HepG2 (cell line): ENCODE measurements at places on chromosomes 7 and 10.

DNA sequence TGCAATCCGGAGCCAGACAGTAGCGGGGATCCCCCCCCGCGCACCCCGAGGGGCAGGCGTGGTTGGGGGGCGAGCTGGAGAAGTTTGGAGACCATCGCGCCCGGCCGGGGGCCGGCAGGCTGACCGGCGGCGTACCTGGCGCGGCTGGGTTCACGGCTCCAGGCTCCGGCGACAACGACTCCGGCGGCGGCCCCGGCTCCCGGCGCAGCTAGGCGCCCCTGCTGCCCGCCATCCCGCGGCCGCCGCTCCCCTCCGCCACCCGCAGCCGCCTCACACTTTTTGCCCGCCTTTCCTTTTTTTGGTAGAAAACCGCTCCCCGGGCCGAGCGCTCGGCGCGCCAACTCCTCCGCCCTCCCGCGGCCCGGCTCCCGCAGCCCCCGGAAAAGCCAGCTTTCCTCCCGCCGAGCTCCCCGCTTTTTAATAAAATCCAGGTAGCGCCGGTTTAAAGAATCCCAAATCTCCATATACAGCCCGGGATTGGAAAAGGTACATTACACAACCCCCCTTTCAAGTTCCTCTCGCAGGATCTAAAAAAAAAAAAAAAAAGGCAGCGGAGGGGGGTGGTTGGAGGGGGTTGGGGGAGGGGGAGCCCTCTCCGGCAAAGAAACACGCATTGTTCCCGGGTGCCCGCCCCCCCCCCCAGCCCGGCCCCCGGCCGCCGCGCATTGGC is at the start of gene TNRC18:
Gene TNRC18, minus strand, starts transcription at position 529 of the 670 bp plus-strand sequence. CDS start 2,588 bp downstream, outside the sequence.
- DNase-seq = no peak

- DNase-seq = no peak
Measured at GRCh38 chr7:128814499-128814898, 15.7 kb upstream of the FLNC start.

DNA sequence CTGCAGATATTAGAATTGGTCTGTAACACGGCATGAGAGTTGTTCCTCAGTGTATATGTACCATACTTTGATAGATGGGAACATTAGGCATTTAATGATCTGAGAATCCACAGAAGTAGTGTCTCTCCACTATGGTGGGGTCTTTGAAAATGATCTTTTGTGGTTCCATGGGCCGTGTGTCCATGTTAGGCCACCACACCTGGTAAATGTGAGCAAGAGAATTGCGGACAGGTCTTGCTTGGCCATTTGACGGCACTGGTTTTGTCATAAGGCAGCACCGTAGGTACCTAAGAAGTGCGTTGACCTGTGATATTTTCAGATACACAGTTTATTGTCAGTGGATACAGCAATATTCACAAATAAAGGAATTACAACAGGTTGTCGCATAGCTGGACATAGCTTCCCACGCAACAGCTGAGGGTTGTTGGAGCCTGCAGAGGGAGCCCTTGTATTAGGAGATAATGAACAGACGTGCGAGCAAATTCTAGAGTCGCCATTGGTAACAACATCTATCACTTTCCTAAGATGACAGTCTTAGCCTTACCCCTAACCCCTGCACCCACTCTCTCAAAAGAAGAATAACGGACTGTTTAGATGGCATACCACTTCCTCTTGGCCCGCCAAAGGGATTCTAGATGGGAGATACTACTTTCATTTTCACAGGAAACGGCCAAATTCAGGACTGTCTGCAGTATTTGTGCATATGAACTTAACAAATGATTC is 111.4 kb downstream of the COL28A1 start:
- DNase-seq = peak; percentile 58

- no peak for DNase-seq
Measured at GRCh38 chr10:97533888-97534287, 35.2 kb downstream of the UBTD1 start.

- DNase-seq = no peak
Measured at GRCh38 chr7:44269943-44270493, 55.4 kb downstream of the CAMK2B start.

- no peak for DNase-seq
Measured at GRCh38 chr7:28245123-28245878, 64.7 kb upstream of the JAZF1 start.

DNA sequence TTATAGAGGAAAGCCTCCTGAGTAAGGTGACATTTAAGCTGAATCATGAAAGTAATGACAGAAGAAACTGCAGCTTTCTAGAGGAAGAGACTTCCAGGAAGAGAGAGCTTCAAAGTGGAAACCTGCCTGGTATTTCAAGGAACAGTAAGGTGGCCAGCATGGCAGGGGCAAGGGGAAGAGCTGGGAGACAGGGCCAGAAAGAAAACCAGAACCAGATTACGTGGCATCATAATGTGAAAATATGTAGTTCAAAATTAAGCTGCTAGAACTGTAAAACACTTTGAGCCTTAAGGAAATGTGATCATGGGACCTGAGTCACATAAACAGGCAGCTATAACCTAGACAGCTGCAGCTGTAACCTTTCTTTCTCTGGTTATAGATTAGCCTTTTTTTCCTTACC is 238.0 kb upstream of the FOXK1 start:
- no peak for DNase-seq

GRCh38 chr10:51389415-51390321 is 309.7 kb downstream of the CSTF2T start:
- peak; percentile 32 for DNase-seq

GRCh38 chr10:97522071-97522470 is 23.3 kb downstream of the UBTD1 start:
- no peak for DNase-seq

DNA sequence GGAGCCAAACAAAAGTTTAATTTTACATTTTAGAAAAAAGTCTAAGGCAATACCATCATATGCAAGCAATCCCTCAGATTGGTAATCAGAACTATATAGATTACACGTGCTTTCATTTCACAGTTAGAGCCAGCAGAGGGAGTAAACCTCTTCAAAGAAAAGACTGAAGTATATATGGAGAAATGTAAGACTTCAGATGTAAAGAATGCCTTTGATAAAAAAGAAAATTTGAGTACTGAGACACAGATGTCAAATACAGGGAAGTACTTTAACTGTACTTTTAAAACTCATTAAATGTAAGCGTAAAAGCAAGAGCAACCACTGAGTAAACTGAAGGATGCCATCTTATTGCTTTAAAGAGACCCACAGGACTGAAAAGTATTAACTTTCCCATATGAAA is 101.4 kb upstream of the FAM133B start:
- DNase-seq = peak; percentile 68

DNA sequence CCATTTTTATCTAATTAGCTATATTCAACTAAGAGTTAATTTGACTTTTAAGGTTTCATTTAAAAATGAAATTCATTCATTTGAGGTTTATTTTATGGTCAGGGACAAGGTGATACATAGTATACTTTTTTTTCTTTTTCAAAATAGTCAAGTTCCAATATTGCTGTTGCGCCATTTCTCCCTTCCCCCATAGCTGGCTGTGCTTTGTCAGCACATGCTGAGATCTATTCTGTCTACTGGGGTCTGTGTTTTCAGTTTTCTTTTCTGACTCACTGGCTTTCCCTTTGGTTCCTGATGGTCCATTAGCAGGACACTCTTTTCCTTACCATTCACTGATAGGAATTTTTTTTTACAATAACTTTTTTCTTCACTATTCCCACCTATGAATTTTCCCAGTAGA is 336.4 kb upstream of the TMEM229A start:
- no peak for DNase-seq

DNA sequence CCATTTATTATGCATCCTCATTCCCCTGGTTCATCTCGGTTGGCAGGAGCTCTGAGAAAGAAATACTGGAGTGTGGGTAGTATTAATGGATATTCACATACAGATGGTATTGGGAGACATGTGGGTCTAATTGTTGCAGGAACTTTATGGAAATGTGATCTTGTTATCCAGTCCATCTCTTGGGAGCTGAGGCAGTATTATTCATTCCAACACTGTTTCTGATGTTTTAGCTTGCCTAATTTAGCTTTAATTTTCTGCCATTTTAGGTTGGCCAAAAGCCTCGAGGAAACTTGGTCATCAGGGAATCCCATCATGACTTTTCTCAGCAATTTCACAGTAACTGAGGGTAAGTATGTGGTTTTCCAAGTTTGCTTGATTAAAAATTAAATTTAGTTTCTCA is 125.7 kb downstream of the ABCA13 start:
- no peak for DNase-seq

DNA sequence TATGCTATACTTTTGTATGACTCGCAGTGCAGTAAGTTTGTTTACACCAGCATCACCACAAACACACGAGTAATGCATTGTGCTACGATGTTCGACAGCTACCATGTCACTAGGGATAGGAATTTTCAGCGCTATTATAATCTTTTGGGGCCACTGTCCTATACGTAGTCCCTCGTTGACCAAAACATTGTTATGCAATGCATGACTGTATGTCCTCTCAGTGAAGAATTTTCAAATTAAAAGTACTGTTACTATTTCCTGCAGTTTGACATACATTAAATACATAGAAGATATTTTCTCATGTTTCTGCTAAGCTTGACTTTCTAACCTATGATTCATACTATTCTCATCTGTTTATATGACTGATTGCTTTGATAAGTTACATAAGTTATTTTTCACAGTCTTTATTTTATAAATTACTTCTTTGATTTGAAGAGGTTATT is 203.6 kb downstream of the VTI1A start:
- no peak for DNase-seq

DNA sequence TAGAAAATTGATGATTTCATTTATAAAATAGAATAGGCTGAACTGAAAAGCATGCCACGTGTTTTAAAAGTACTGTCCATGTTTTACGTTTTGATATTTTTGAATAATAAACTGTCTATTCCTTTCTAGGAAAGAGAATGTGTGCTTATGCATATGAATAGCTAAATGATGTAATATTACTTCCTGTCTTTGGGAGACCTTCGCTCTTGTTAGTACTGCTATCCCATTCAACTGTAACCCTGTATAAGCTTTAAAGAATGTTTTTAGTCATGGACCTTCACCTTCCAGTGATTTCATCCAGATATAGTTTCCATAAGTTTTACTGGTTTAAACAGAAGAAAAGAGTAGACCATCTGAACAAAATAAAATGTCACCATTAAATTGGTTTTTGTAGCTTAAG is 274.4 kb upstream of the SEMA3A start:
- DNase-seq = no peak

DNA sequence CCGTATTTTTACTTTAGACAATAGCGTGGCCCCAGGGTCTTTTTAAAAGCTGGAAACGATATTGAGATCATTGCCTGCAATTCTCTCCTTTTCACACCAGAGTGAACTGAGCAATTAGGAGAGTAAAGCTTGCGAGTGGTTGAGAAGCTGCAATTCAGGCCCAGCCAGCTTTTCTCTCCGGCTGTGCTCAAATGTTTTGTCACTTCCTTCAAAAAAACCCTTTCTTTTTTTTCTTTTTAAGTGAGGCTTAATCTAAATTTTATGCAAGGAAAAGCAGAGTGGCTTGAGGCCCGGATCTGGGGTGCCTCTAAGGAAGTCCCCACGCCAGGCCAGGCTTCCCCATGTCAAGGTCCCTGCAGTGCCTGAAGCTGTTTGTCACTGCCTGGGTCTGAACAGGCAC is 433.9 kb downstream of the GLRX3 start:
- DNase-seq = no peak

DNA sequence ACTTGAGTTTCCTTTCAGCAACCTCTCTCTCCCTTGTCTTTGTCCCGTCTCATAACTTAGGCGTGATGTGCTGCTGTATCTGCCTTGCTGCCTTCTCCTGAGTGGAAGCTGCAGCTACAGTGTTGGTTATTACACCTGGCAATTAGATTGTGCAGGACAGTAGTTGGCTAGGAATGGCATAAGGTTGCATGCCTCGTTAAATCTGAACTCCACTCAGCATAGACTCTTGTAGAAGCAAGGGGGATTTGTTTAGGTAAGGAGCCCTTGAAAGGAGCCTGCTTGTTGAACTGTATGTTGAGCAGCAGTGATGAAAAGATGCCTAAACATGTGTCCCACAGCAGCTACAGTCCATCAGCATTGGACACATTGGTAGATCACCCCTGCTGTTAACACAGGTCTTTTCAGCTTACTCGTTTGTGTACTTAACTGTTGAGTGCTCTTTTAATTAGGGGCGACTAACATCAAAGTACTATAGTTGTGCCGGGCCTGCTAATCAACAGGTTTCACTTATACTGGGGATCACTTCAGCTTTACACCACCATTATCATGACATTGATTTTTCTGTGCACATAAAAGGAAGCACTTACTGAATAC is 225.0 kb downstream of the AUTS2 start:
- no peak for DNase-seq

- no peak for DNase-seq
Measured at GRCh38 chr7:116028787-116029186, 1.8 kb downstream of the TFEC start.

- DNase-seq = no peak
Measured at GRCh38 chr7:47248797-47249196, 333.1 kb downstream of the TNS3 start.

GRCh38 chr10:30422981-30423654 is 10.9 kb upstream of the MAP3K8 start:
- peak; percentile 89 for DNase-seq
